ENCODE measurements at places on chromosomes 1 and 21.

GRCh38 chr1:16967095-16967575 lies 13.3 kb downstream of the MFAP2 start:
- DNase-seq = no peak

- DNase-seq = no peak
Measured at GRCh38 chr1:227253065-227253464, 65.2 kb downstream of the CDC42BPA start.

GRCh38 chr21:33127154-33127867 lies 57.4 kb downstream of the OLIG1 start:
- peak; percentile 89 for DNase-seq

- DNase-seq = no peak
Measured at GRCh38 chr1:65792669-65793358, at the start of gene PDE4B. TSS of gene PDE4B (plus strand) at chr1:65792895.

GRCh38 chr1:6473974-6474814 lies 8.2 kb upstream of the TNFRSF25 start:
- DNase-seq = no peak

- no peak for DNase-seq
Measured at GRCh38 chr1:109402025-109402424, 4.3 kb upstream of the SORT1 start.
